ENCODE measurements at places on chromosomes 2 and 18.

- DNase-seq = no peak
These were observed 24.2 kb downstream of the LIPG start for GRCh38 chr18:49585781-49586663.

DNA sequence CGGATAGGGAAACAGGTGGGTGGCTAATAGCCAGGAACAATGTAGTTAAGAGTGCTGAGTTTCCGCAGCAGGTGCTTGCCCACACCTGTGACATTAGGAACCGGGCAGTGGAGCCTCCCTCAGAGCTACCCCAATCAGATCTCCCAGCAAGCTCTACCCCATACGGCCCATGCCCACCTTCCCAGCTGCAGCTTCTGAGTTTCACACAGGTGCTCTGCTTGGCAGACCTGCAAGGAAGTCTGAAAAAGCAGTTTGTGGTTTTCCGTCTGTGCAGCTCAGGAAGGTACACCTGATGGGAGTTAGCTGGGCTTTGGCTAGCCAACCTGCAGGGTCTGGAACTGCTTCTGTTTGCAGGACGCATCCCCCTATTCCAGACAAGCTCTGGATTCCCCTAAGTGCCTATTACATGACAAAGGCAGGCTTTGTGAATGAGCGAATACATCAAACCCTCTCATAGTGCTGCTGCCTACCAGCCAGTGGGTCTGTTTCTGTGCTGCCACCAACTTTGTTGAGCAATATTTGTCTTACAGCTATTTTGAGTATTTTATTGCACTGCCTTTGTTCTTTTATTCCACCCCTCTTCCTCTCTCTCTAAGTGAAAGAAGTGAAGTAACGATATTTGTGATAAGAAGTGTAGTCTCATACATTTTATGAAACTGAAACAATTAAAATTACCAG is 24.7 kb upstream of the CEP68 start:
- no peak for DNase-seq

- no peak for DNase-seq
These were observed 72.8 kb upstream of the TTC39C start for GRCh38 chr18:23941791-23942190.

DNA sequence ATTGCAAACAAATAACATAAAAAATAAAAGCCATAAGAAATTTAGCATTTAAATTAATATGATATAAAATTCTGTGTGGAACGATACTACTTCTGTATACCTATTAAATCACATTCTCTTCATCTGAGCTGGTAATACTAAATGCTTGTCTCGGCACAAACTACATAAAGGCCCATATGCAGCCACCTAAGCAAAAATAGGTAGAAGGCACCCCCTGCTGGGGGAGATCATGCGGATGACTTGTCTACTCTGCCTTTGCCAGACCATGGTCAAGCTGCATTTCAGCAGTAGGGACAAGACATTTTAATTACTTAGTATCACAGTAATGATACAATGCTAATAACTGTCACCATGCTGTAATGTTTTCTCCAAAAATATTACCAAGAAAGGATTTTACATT is 108.0 kb downstream of the CDH19 start:
- no peak for DNase-seq

Measured in foreskin fibroblast (primary cell).